T-helper 1 cell (primary cell): ENCODE measurements at places on chromosomes 4 and X.

- DNase-seq: no peak
Observed at GRCh38 chr4:142036795-142037583, 400.6 kb downstream of the IL15 start.

DNA sequence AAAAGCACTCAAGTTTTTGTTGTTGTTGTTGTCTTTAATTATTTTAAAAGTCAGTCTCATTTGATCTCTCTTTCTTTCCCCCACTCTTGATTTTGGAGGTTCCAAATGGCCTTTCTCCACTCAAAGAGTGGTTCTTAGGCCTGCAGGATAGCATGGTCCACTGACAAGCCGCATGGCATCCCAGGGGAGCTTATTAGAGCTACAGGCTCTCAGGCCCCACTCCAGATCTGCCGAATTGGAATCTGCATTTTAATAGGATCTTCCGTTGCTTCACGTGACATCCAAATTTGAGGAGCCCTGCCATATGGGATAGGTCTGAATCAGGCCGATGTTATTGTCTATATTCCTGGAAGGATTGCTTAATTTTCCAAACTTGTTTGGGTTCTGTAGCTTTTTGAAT is 72.1 kb downstream of the CPE start:
- no peak for DNase-seq

DNA sequence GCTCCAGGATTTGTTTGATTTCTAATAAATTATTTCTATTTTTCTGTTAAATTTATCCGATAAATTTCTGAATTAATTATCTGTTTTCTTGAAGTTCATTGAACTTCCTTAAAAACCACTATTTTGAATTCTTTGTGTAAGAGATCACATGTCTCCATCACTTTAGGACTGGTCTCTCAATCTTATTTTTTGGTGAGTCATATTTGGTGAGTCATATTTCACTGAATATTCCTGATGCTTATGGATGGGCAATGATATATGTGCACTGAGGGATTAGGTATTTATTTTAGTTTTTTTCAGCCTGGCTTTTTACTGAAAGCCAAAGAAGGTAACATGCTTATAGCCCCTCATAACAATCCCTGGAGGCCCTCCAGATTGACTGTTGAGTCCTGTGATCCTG is 48.5 kb upstream of the IL15 start:
- no peak for DNase-seq

- DNase-seq: no peak
Observed at GRCh38 chr4:3441501-3442459, at the start of gene HGFAC. HGFAC (plus strand) TSS chr4:3441968; CDS start chr4:3442002, 34 bp downstream.

DNA sequence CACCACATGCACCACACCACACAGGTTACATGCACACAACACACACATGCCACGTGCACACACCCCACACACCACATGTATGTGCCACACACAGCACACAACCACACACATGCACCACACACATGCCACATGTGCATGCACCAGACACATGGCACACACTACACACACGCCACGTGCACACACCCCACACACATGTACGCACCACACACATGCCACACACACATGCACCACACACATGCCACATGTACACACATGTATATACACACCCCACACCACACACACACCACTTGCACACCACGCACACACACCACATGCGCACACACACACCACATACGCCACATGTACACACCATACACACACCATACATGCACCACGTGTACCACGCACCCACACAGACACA is 19.6 kb upstream of the MSANTD1 start:
- no peak for DNase-seq

GRCh38 chr4:56078866-56079265 is 130.1 kb downstream of the CEP135 start:
- DNase-seq: no peak

DNA sequence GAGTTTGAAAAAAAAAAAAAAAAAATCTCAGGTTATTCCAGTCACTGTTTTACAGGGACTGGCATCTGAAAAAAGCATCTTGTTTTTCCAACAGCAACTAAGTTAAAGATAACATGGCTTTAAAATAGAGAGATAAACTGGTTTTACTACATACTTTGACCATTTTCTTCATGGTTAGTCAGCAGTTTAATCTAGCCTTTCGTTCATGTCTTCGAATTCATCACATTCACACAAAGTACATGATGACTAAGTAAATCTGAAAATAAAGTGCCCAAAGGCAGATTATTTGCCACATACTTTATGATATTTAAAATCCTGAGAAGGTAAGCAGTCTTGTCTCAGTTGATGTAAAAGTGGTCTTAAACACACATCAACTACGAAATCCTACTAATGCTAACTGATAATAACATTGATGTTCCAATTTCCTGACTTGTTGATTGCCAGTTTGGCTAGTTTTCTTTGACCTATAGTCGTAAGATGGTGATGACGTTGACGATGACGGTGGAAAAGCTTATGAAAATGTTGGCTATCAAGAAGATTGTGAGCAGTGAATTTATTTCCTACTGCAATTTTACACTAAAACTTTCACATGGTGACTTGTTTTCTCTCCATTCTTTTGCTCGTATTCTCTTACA is 540.5 kb upstream of the BOD1L1 start:
- DNase-seq: no peak

GRCh38 chr4:160184884-160185283 is 1082.0 kb downstream of the RAPGEF2 start:
- DNase-seq: no peak

DNA sequence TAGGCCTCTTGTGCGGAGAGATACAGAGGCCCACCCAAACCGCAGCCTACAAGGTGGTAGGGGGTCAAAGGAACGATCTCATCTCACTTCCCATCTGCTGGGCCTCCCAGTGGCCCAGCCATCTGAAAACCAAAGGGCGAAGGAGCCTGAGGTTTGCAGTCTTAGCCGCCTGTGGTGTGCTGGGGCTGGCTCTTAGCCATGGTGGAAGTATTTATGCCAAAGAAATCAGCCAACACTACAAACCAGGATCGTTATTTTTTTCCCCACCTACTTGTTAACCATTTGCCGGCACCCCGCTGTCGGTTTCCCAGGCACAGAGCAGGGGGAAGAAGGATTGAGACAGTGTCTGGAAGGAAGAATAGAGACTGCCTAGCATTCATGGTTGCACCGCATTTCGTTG is 30.9 kb upstream of the CDKL5 start:
- no peak for DNase-seq

DNA sequence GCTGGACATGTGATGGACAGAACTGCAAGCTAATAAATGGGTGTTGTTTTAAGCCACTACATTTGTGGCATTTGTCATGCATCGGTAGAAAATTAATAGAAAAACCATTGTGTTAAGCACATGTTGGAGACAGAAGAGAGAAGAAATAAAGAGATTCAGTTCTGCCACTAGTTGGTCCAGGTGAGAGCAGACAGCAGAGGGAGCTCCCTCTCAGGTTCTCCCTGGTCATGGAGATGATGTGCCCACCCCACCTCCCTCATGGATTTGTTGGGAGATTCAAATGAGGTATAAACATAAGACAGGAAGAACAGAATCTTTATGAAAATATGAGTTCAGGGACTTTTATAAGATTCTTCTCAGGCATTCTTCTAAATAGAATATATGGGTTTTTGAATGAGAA is 36.8 kb upstream of the OCIAD2 start:
- no peak for DNase-seq

DNA sequence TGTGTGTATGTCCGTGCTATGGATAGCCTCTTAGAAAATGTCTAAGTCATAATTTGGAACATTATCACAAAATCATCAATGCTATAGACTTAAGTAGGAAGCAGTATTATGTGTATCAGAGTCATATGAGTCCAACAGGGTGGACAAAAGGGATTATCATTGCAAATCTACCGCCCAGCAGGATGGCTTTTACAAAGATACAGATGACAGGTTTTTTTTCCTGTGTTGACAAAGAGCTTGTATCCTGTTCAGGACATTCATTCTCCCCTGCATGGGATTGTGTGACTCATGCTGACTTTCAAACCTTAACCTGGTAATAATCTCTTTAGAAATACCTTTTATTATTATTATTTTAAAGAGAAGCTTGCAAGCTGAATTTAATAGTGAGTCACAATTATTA is 310.3 kb upstream of the GNPDA2 start:
- DNase-seq: no peak

DNA sequence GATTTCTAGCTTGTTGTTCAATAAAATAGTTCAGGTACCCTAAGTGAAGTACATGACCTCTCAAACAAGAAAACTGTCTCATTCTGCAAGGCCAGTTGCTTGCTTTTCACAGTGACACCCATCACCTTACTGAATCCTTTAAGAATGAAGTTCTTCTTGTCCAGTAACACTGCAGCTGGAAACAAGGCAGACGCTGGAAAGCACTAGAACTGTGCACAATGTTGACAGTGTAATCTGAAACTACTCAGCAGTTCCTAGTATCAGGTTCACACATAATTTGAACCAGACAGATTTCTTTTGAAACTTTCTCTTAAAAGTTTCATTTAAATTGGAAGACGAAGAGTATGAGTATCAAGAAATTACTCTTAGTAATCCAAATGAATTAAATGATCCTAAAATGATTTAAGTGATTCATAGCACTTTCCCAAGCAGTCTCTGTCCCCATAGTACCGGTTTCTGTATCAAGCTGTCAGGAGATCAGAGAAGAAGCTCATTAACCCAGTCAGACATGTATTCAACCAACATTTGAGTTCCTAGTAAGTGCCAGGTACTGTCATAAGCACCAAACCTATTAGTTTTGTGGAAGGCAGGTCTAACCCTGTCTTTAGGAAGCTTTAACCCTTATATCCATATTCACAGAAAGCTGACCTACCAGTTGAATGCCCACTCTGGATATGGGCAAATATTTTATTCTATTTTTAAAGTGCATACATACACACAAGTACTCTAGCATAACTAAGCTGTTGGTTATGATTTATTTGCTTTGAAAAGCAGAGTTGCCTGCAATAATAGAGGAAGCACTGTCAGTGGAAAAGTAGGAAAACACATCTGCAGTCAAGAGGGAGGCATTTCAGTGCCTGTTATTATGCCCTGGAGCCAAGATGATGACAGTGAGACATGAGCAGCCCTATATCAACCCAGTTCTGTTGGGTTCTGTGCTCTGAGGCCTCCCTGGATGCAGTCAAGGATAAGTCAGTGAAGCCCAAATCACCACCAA is 63.6 kb downstream of the PALLD start:
- DNase-seq: no peak

GRCh38 chr4:125801373-125801772 is 486.6 kb downstream of the FAT4 start:
- no peak for DNase-seq

GRCh38 chr4:59222221-59222620 is 1977.9 kb upstream of the ADGRL3 start:
- no peak for DNase-seq

DNA sequence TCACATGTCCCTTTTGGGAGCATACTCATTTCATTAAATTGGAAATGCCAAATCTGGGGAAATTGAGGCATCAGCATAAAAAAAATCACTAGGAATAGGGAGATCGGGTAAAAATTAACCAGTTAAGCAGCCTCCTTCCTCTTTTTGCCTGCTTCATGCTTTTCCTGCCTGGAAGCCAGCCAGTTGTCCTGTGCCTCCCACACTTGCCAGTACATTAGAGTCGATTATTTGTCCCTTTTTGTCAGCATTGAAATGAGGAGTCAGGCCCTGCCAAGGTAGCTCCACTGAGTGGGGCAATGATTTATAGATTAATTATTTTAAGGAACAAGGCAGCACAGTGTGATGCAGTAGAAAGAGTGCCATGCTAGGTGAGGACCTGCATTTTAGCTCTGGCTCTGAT is 55.3 kb downstream of the SH2D1A start:
- no peak for DNase-seq

GRCh38 chrX:41036668-41037326 is 48.4 kb upstream of the USP9X start:
- DNase-seq: no peak

- DNase-seq: no peak
Observed at GRCh38 chr4:176443117-176443516, 123.4 kb downstream of the SPCS3 start.

GRCh38 chrX:39592776-39593175 is 505.0 kb downstream of the BCOR start:
- DNase-seq: no peak

GRCh38 chrX:122219226-122219625 is 964.9 kb upstream of the GRIA3 start:
- DNase-seq: no peak

GRCh38 chr4:186260117-186260503 is 5.9 kb upstream of the F11 start:
- no peak for DNase-seq

- no peak for DNase-seq
Observed at GRCh38 chr4:15088394-15089035, 86.2 kb downstream of the CPEB2 start.

- DNase-seq: no peak
Observed at GRCh38 chr4:95190751-95191436, 357.9 kb downstream of the UNC5C start.

- no peak for DNase-seq
Observed at GRCh38 chrX:153573984-153574383, 25.0 kb downstream of the CCNQ start.

- no peak for DNase-seq
Observed at GRCh38 chr4:67436742-67437141, 108.6 kb downstream of the CENPC start.

DNA sequence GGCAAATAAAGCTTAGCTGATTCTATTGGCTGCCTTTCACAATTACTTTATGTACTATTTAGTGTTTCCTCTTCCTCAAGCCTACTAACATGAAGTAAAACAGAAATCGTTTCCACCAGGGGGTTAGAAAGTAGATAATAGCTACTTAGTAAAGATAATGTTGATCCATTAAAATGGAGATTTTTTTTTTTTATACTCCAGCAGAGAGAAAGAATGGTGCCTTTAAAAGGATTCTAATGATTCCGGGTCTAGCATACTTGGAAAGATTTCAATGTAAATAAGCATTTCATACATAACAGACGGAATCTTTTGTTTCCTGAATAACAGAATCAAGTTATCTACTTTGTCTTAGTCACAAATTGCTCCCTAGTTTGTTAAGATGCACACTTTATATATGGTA is 37.1 kb downstream of the GK start:
- DNase-seq: no peak

DNA sequence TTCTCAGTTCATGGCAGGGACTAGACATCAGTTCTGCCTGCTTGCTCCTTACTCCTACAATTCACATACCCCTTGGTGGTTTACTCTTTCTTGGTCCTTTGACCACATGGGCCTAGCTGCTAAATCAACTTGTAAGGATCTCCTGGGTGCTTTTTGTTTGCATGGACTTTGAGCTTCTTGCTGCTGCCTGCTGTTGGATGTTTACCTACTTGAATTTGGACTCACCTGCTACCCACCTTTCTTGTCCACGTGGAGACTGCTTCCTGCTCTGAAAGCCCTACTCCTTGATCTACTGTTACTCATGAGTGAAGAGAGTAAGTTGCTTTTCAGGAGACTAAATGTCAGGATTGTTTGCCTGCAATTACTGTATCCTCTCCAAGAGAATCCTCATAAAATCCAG is 15.2 kb upstream of the ARHGAP24 start:
- DNase-seq: no peak

DNA sequence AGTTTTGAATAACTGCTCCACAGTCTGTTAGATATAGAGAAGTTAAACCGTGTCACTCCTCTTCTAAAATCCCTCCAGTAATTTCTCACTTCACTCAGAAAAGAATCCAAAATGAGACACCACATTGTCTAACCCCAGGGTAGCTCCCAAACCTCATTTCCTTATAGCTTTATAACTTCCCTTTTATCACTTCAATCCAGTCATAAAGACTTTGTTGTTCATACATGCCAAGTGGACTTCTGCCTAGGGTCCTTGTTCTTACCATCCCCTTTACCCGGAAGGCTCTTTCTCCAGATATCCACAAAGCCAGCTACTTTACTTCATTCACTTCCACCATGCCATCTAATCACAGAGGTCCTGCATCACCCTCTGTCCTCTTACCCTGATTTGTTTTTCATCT is 156.2 kb downstream of the GABRB1 start:
- DNase-seq: no peak

- DNase-seq: no peak
Observed at GRCh38 chrX:40006106-40007017, 91.4 kb downstream of the BCOR start.
